ENCODE measurements at places on chromosomes 1 and 21. TPM values are rescaled to one million over a fixed set of nuclear protein-coding genes. Genes with fewer than 3 reads are reported as not detected.

GRCh38 chr1:185500001-185500626 lies 183.1 kb upstream of the IVNS1ABP start:
- DNase-seq = no peak

DNA sequence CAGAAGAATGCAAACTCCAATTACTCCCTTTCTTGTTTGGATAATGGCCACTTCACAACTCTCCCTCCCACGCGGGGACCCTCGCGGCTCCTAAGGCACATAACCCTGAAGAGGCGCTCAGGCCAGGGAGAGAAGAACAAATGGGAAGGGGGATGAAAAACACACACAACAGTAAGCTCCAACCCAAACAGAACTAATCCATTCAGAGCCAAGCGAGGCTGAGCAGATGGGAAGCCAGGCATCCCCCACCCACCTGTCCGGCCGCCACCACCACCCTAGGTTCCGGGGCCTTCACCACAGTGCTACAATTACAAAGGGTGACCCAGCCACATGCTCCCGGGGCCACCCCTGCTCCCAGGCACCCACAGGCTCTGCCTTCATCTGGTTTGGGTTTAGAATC lies 101.5 kb downstream of the MRPL37 start:
- no peak for DNase-seq

DNA sequence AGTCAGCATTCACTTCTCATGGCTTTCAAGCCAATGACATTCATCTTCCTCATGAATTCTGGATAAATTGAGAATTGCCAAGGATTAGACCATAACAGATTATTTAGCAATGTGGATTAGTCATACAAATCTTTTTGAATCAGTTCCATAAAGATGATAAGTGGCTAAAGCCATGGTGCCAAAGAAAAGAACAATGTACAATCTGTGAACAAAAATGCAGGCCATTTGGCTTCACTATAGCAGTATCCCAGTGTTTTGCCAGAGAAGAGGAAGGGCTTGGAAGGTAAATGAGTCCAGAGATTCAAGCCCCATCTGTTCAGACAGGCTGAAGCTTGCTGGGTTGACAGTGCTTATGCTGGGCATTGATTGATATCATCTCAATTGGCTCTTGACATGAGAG lies 376.4 kb upstream of the LRRC7 start:
- DNase-seq = no peak

WNT2B gene
- 4.6 TPM for polyA plus RNA-seq

GRCh38 chr1:166338105-166338504 lies 171.3 kb upstream of the FAM78B start:
- DNase-seq = no peak

All from renal pelvis (tissue), 12 donors.